M059J (cell line): ENCODE measurements at places on chromosomes 4 and X.
A peak's percentile ranks its signal among the peaks of the same experiment; 100 is the strongest.

- peak; percentile 93 for DNase-seq
Observed at GRCh38 chrX:140274811-140275525, 229.9 kb downstream of the SOX3 start.

DNA sequence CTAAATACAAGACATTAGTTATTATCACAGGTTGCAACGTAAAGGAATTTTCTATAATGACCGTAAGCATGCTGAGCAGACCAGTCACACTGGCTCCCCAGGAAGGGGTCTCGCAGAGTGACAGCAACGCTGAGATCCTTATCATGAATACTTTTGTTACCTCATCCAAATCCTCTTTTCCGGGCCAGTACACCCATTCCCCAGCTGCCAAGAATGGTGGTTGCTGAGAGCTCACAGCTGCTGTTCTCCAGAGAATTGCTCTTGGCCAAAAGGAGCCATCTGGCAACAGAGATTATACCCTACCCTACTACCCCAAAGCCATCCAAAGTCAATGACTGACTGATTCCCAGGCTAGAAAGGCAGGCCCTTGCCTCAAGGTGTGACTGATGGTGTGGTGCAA lies 91.6 kb downstream of the FUNDC1 start:
- DNase-seq = no peak

GRCh38 chr4:22824091-22824490 lies 131.4 kb downstream of the GBA3 start:
- no peak for DNase-seq

DNA sequence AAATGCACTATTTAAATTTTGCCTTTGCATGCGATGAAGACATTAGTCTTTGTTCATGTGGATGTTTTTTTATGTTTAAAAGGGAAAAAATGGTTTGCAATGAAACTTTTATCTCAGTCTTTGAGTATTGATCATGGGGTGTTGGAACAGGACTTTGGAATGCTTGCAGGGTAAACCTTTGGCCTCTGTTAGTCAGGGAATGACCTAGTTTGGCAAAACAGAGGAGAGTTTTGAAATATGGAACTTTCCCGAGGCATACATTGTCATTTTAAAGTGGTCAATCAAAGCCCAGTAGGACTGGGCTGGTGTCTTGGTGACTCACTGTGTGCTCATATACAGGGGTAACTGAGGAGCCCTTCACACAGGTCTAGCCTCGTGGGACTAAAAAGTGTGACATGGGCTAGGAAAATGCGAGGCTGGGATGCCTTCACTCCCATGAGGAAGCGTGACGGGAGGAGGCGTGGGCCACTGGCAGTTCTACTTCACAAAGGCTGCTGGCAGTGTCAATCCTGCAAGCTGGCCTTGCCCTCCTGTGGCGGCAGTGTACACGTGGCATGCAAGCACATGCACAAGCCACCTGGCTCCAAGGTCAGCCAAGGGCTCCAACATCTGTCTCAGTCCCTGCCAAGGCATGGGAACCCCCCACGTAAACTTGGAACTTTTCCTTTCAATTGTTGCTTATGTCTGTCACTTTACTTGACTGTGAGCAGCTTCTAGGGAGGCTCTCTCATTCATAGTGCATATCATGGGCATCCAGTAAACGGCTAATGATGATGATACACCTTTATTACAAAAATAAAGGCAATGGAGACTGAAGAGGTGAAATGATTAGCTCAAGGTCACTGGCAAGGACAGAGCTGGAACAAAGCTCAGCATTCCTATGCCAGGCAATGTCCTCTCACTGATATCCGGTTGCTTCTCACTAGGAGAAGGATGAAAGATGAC lies 5.2 kb upstream of the F11 start:
- DNase-seq = no peak

DNA sequence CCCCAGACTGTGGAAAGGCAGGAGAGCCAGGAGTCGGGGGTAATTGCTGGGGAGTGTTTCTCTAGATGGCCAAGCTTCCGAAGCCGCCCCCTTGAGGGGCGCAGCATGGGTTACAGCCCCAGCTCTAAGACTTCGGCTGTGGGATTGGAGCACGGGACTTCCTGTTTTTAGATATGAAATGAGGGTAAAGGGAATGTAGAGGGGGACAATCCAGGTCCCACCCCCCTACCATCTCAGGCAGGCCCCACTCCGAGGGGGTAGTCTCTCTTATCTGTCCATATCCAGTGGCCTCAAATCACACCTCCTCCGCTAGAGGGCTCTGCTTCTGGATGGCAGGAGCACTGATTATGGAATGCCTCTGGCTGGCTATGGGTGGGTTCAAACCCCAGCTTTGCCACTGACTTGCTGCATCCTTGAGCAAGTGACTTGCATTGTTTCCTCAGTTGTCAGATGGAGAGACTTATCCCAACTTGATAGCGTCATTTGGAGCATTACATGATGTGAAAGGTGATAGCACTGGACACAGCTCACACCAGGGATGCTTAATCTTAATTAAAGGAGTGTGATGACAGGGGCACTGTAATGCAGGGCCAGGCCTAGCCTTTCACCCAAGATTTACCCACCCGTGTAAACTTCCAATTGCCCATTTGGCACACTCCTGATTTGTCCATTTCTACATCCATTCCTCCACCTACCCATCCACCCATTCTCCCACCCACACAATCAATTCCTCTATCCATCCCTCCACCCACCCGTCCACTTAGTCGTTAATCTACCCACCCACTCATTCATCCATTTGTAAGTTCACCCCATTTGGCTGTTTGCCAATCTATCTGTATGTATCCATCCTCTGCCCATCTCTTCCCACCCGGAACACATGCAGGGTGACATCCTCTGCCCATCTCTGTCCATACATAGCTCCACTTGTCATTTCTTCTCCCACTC lies 848 bp upstream of the KCND1 start:
- peak; percentile 65 for DNase-seq

DNA sequence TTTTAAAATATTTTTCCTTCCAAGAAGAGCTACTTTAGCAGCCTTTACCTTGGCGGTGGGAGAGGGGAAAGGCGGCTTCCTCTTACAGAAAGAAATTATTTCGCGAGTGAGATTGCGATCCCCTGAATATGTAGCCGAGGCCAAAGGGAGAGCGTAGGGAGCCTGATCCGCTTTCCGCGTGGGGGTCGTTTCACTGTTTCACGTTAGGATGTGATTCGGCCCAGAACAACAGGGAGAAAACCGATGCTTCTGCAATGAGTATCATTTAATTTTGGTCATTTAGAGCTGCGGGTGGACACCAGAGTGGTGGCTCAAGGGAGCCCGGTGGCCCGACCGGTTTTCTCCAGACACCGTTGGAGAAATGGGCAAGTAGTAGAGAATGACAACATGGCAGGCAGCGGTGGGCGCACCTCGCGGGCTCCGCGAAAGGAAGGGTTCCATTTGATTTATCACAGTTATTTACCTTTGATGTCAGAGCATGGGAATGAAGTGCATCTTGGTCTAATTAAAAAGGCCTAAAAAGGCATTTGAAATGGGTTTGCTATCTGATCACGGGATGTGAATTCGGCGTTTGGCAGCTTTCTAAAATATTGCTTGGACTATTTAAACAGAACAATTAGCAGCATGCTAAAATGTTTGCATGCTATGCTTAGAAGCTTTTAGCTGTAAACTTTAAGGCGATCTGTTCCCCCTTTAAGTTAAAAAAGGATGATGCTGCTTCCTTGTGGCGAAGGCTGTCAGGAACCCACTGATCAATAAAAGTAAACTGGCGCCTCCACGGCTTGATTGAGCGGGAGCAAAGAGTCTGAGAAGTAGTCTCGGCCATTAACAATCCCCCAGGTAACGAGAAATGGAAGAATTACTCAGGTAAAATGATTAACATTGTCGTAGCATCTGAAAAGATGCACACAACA lies 2.0 kb upstream of the PCDH19 start:
- DNase-seq = no peak

DNA sequence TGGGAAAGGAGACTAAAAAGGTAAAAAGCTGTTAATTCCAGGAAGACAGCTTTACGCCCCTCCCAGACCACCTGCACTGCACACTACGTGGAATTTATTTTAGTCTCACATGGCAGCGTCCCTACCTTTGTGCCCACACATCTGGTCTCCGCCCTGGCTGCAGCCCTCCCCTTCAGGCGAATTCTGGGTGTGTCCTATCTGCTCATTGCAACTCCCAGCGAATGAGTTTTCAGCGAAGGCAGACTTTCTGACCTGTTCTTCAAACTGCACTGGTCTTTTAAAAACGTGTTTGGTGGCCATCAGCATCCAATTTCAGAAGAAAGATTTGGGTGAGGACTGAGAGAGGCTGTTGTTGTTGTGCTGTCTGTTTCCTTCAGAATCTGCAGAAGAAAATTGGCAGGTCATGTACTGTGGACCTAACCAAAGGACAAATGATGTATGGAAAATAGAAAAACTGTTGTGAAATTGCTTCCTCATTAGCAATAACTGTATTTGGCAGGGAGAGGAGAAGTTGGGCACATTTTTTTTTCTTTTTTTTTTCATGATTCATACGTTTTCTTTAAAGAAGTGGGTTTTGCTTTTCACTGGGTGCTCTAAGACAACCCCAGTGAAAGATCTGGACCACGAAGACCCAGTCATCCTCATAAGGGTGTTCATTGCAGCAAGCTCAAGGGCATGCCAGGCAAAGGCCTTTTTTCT lies 4.2 kb downstream of the TLR8 start:
- DNase-seq = no peak
